Right atrium auricular region (tissue), 2 donors: ENCODE measurements at places on chromosomes 11 and 22.

- H3K27ac ChIP-seq = no peak overlapping the region
- no peaks in the 10 kb centered on the region for H3K4me1 ChIP-seq
- no peak for DNase-seq
- H3K36me3 ChIP-seq = peaks cover 81% of the 10 kb centered on the region
- H3K4me3 ChIP-seq = no peak overlapping the region
Measured at GRCh38 chr11:34160049-34160721, 54.8 kb downstream of the NAT10 start.

DNA sequence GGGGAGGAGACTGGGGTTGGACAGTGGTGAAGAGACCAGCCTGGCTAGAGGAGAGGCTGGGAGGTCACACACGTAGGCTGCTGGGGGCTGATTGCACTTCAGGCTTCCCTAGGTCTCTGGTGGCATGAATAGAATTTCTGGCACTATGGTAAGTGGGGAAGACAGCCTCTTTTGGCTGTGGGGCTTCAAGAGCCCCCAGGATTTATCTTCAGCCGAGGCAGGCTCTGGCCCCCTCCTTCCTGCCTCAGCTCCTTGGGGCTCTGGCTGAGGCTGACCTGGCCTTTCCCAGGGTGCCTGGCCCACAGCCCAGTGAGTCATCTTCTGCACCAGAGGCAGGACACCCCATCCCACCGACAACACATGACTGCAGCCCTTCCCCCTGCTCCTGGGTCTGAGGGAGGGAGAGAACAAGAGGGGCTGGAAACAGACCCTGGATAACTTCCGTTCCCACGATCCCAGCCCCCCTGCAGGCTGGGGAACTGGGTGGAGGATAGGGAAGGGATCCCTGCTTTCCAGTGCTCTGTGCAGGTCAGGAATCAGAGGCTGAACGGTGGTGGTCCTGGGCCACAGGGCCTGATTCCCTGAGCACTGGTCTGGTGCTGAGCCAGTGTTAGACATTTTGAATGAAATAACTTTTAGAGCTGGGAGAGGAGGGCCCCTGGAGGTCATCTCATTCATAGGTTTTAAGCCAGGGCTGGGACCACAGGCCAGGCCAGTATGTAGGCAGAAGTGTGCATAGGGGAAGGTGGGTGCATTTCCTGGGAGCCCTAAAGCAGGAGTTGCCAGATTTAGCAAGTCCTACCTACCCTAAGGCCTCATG lies 26.5 kb downstream of the ARHGEF17 start:
- H3K4me1 ChIP-seq = no peaks in the 10 kb centered on the region
- peak; percentile 89 for DNase-seq
- H3K27ac ChIP-seq = peak overlapping the region; percentile 77
- H3K36me3 ChIP-seq = no peaks in the 10 kb centered on the region
- no peaks in the 10 kb centered on the region for H3K27me3 ChIP-seq

DNA sequence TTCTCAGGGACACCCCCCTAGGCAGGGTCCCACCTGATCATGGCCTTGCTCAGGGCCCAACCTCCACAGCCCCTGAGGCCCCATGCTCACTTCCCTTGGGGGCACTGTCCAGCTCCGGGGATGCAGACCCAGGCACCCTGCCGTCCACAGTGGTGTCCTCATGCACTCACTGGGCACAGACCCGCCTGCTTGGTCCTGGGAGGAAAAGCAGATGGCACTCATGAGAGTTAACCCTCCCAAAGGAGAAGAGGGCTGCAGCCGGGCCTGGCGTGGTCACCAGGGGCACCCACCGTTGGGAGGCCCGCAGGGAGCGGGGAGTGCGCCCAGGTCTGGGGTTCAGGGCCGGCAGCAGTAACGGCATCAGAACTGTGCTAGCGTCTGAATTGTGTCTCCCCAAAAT lies 1270.9 kb downstream of the BRD1 start:
- no peaks in the 10 kb centered on the region for H3K27me3 ChIP-seq
- DNase-seq = no peak

GRCh38 chr11:24685821-24686220 lies 189.0 kb downstream of the LUZP2 start:
- H3K36me3 ChIP-seq = no peaks in the 10 kb centered on the region
- no peak for DNase-seq
- H3K27me3 ChIP-seq = no peaks in the 10 kb centered on the region
- no peaks in the 10 kb centered on the region for H3K4me1 ChIP-seq

DNA sequence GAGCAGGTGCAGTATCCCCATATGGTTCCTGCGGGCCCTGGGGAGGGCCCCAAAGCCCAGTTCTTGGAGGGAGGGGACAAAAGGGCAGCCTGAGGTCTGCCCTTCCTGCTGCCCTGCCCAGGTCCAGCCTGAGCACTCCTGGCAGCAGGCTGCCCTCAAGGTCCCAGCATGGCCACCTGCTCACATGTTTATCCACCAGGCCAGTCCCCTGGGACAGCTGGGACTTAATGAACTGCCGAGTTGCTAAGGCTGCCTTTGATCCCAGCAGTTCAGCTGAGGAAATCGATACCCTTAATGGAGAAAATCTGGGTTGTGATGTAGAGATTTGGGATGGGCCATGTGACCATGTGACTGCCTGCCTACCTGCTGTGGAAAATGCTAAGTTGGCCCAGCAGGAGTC lies 146.2 kb downstream of the TRIM29 start:
- no peak for DNase-seq
- H3K4me3 ChIP-seq = no peak overlapping the region
- no peak overlapping the region for H3K27ac ChIP-seq
- H3K4me1 ChIP-seq = no peaks in the 10 kb centered on the region
- no peaks in the 10 kb centered on the region for H3K36me3 ChIP-seq
- H3K27me3 ChIP-seq = no peaks in the 10 kb centered on the region

DNA sequence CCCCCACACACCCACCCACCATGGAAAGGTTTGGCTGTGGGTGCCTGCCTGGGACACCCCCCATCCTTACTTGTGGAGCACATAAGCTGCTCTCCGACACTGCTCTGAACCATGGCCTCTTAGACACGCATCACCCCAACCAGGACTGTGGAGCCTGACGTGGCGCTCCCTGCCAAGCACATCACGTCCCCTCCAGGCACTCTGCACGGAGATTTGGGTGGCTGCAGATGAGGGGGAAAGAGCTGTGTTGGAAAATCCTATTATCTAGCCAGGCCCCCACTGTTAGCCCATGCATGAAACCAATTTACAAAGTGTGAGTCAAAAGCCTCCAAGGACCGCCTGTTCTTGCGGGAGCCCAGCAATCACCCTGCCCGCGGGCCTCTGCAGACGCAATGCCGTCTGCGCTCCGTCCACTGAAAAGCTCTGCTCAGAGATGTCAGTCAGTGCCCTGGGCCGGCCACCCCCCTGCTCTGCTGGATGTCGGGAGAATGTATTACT lies 163.4 kb upstream of the NECTIN1 start:
- no peak for DNase-seq
- peaks cover 17% of the 10 kb centered on the region for H3K4me1 ChIP-seq
- H3K27me3 ChIP-seq = no peaks in the 10 kb centered on the region
- H3K4me3 ChIP-seq = no peak overlapping the region
- H3K36me3 ChIP-seq = no peaks in the 10 kb centered on the region

DNA sequence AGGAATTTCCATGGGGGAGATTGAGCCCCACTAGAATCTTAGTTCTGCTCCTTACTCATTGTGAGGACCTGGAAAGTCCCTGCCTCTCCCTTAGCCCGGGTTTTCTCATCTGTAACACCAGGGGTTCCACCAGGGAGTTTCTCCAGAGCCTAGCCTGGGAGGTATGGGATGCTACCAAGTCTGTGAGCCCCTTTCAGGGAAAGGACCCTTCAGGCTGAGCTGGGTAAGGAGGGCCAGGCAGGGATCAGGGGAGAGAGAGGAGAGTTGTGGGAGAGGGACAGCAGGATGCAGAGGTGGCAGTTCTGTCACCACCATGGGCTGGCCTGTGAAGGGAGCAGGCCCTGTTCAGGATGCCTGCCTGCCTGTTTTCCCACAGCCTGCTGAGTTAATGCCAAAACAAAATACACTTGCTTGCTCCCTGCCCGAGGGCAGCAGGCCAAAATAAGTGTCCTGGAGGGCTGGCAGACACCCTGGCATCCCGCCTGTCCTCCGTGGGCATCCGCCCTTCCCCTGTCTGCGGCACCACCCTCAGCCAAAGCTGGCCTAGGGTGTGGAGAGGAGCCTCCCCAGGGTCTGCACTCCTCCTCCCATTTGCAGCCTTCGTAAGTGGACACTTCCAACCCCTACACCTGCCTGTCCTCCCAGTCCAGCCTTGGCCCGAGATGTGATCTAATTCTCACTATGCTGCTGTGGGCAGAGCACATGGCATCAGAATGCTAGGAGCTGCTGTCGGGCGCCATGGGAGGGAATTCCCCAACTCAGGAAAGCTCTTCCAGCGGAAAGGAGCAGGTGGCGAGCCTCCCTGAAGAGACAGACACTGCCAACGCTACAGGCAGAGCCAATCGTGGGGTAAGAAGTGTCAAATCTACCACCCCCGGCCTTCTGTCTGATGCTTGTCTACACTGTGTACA lies 5.9 kb upstream of the FCHSD2 start:
- peak overlapping the region; percentile 15 for H3K4me3 ChIP-seq
- no peaks in the 10 kb centered on the region for H3K36me3 ChIP-seq
- no peaks in the 10 kb centered on the region for H3K4me1 ChIP-seq
- peak; percentile 59 for DNase-seq

DNA sequence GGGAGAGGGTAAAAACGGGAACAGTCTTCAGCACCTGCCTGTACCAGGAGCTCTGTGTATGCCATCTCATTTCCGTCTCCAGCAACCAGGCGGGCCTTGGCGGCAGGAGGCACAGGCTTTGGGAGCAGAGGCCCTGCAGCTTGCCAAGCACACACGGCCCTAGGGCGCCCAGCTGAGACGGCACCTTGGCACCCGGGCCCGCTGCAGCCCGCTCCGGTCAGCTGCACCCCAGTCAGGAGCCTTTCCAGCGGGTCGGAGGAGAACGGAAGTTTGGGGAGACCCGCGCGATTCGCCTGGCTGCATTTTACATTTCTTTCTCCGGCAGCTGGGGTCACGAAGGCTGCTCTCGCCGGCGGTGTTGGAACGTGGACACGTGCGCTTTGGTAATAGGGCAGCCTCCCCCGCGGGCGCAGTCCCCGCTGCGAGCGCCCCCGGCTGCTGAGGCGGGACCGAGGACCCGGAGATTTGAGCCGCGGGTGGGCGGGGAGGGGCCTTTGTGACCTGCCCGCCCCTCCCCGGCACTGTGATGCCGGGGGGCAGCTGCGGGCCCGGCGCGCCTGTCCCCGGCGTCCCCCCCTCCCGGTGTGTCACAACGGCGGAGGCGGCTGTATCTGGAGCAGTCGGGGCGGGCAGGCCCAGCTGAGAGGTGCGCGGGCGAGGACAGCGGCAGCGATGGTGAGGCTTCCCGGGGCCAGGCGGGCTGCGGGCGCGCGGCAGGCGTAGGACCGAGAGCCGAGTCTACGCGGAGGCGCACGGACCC lies at the start of gene TUBA8:
Gene TUBA8 (plus strand): TSS at position 616 of the 760 bp plus-strand sequence. CDS start 57 bp downstream, at position 673.
- peak within 1 kb of the TSS; percentile 61 for H3K4me3 ChIP-seq
- peak within 1 kb of the TSS; percentile 90 for H3K27ac ChIP-seq
- no peak for DNase-seq
- H3K27me3 ChIP-seq = no peaks in the 10 kb centered on the region
- H3K4me1 ChIP-seq = no peaks in the 10 kb centered on the region

- no peak overlapping the region for H3K27ac ChIP-seq
- DNase-seq = no peak
- H3K4me3 ChIP-seq = no peak overlapping the region
- peaks cover 29% of the 10 kb centered on the region for H3K4me1 ChIP-seq
Measured at GRCh38 chr11:59186130-59186594, 14.2 kb downstream of the DTX4 start.

- H3K27me3 ChIP-seq = no peaks in the 10 kb centered on the region
- DNase-seq = no peak
- H3K4me3 ChIP-seq = no peak overlapping the region
- no peak overlapping the region for H3K27ac ChIP-seq
- no peaks in the 10 kb centered on the region for H3K36me3 ChIP-seq
Measured at GRCh38 chr11:78806214-78807004, 231.7 kb upstream of the NARS2 start.

GRCh38 chr11:116855413-116855812 lies 18.0 kb upstream of the APOA1 start:
- H3K27ac ChIP-seq = no peak overlapping the region
- no peak overlapping the region for H3K4me3 ChIP-seq
- H3K27me3 ChIP-seq = no peaks in the 10 kb centered on the region
- H3K4me1 ChIP-seq = no peaks in the 10 kb centered on the region

GRCh38 chr11:91730057-91730456 lies 494.6 kb upstream of the FAT3 start:
- H3K4me1 ChIP-seq = no peaks in the 10 kb centered on the region
- DNase-seq = no peak
- H3K36me3 ChIP-seq = no peaks in the 10 kb centered on the region

DNA sequence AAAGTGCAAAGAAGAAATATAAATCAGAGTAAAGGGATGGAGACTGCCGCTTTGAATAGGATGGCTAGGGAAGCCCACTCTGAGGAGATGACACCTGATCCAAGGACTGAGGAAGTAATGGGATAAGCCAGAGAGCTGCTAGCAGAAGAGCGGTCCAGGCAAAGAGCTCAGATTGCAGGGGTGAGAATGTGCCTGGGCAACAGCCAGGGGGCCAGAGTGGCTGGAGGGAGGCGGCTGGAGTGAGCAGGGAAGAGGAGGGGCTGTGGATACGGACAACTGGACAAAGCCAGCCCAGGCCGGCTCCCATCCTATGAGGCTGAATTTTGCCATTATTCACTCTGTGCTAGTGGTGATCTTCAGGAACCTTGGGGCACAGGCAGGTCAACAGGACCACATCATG lies 360.3 kb upstream of the SYN3 start:
- H3K4me1 ChIP-seq = no peaks in the 10 kb centered on the region
- DNase-seq = no peak
- no peak overlapping the region for H3K4me3 ChIP-seq
- peaks cover 4% of the 10 kb centered on the region for H3K36me3 ChIP-seq

DNA sequence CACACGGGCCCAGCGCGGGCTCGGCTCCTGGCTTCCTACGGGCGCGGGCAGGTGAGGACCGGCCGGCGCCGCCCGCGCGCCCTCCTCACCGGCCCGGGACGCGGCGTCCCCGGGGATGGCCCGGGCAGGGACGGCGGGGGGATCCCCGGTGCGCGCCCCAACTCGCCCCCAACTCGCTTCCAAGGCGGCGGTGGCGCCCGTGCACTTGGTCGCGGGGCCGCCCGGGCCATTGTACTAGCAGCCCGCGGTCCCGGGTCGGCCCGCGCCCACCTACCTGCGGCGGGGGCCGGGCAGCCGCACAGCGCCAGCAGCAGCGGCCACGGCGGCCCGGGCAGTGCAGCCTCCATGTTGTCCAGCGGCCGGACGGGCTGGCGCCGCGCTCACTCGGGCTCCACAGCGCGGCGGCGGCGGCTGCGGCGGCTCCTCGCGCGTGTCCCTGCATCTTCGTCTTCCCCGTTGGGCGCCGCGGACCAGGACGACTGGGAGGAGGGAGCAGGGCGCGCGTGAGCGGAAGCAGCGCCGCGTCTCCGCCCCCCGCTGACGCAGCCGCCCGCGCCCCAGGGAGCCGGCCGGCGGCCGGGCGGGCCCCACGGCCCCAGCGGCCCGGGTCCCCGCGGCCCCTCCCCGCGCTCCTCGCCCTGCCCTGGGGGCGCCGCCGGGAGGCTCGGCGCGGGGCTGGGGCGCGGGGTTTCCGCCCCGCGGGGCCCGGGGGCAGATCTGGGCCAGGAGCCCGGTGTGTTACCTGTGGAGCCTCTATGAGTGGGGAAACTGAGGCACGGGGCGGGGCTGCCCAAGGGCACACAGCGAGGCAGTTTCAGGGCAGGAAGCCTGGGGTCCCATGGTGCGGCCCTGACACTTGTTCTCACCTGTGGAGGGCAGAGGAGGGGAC lies 159.3 kb upstream of the GRK3 start:
- no peaks in the 10 kb centered on the region for H3K36me3 ChIP-seq
- peaks cover 51% of the 10 kb centered on the region for H3K4me1 ChIP-seq
- no peaks in the 10 kb centered on the region for H3K27me3 ChIP-seq
- DNase-seq = peak; percentile 74
